CD8-positive, alpha-beta memory T cell (primary cell): ENCODE measurements at places on chromosomes 3 and 15.

DNA sequence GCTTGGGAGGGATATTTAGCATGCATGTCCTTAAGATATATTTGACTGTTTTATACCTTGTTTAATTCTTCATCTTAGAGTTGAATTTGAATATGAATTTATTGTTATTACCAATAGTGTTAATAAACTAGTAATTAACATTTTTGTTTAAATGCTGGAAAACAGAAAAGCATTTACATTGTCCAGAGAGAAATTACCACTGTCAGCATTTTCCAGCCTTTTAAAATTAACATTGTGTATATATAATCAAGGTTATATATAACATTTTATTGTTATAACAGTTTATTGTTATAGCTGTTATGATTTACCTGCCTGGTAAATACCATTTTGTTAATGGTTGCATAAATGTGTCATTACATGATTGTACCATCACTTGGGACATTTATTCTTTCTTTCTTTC lies 8.0 kb upstream of the P4HTM start:
- H3K36me3 ChIP-seq, result peaks cover 38% of the 10 kb centered on the region
- no peaks in the 10 kb centered on the region for H3K27me3 ChIP-seq
- no peak for DNase-seq

DNA sequence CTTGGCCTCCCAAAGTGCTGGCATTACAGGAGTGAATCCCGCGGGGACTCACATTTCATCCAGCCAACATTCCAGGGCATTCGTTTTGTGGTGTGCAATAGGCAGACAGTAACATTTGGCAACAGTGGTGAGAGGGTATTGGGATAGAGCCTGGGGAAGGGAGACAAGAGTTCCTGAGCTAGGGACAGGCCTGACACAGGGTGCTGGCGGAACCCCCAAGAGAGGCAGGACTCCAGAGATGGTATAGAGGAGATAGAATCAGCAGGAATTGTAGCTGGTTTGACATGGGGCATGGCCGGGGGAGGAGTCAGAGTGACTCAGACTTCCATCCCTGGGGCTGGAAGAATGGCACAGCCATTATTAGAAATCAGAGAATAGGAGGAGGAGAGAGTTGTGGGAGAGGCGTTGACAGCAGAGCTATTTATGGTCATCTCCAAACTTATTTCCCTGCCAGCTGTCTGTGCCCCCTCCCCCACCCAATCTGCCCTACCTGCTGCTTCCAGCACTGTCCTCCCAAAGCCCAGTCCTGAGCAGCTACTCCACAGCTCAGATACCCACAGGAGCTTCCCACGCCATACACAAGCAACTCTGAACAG lies 4.4 kb upstream of the IDH2 start:
- H3K4me1 ChIP-seq, result peaks cover 6% of the 10 kb centered on the region
- no peak for DNase-seq
- no peak overlapping the region for H3K4me3 ChIP-seq
- H3K27me3 ChIP-seq, result no peaks in the 10 kb centered on the region

DNA sequence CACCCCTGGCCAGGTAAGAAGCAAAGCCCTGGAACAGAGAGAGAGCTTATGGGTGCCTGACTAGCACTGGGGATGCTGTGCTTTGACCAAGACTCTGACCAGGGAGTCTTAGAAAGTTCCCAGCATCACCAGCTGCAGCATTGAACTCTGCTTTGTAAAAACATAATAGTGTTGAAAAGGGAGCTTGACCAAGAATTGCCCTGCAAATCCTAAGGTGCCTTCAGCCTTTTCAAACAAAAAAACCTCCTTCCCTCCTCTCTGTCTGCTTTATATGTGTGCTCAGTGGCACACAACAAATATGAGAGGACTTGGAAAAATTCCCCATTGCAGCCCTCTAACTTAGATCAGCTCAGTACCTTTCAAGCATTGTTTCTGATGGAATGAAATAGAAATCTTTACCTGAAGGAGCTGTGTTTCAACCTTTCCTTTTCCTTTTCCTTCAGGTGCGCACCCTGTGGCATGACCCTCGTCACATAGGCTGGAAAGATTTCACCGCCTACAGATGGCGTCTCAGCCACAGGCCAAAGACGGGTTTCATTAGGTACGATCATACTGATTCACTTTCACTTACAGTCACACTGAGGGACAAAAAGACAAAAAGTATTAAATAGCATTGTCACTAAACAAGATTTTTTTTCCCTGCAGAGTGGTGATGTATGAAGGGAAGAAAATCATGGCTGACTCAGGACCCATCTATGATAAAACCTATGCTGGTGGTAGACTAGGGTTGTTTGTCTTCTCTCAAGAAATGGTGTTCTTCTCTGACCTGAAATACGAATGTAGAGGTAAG lies 13.0 kb downstream of the THBS1 start:
- no peak overlapping the region for H3K4me3 ChIP-seq
- no peak for DNase-seq
- no peak overlapping the region for H3K27ac ChIP-seq
- H3K27me3 ChIP-seq, result no peaks in the 10 kb centered on the region

GRCh38 chr15:60656041-60656440 lies 177.1 kb upstream of the ICE2 start:
- H3K27ac ChIP-seq, result no peak overlapping the region
- no peaks in the 10 kb centered on the region for H3K27me3 ChIP-seq
- H3K4me3 ChIP-seq, result no peak overlapping the region
- peaks cover 6% of the 10 kb centered on the region for H3K4me1 ChIP-seq
- H3K36me3 ChIP-seq, result no peaks in the 10 kb centered on the region
